ENCODE measurements at places on chromosomes 4 and X. TPM values are rescaled to one million over a fixed set of nuclear protein-coding genes. Genes with fewer than 3 reads are reported as not detected.

The SPANXA1 gene
- total RNA-seq = not detected

The FANCB gene
- not detected for total RNA-seq

The COX7B2 gene
- not detected for total RNA-seq

The IL13RA1 gene
- total RNA-seq = 15.2 TPM

The MAGEA6 gene
- not detected for total RNA-seq

The CENPVL1 gene
- total RNA-seq = not detected

The PCYT1B gene
- 1.3 TPM for total RNA-seq

The CXCL3 gene
- total RNA-seq = 1.6 TPM

The ODAPH gene
- total RNA-seq = not detected

The CLNK gene
- total RNA-seq = 1.0 TPM

The MAGEB1 gene
- total RNA-seq = not detected

The ESX1 gene
- total RNA-seq = not detected

The HPGD gene
- total RNA-seq = 9.1 TPM

The UGT2B11 gene
- not detected for total RNA-seq

The HCFC1 gene
- 62.6 TPM for total RNA-seq

The USP26 gene
- not detected for total RNA-seq

The PLAC8 gene
- not detected for total RNA-seq

The ADGRG4 gene
- total RNA-seq = not detected

The PAGE4 gene
- not detected for total RNA-seq

The SHROOM4 gene
- 1.6 TPM for total RNA-seq

The VCX gene
- total RNA-seq = not detected

The DCX gene
- total RNA-seq = under 0.01 TPM

The ASB12 gene
- total RNA-seq = not detected

The COQ2 gene
- 4.6 TPM for total RNA-seq

The PLAC1 gene
- not detected for total RNA-seq

The MAMLD1 gene
- total RNA-seq = 5.6 TPM

The MFAP3L gene
- 1.3 TPM for total RNA-seq

The SGMS2 gene
- total RNA-seq = 36.9 TPM

The OTUD6A gene
- total RNA-seq = not detected

The PPP3CA gene
- 20.8 TPM for total RNA-seq

The HSD17B13 gene
- 19.7 TPM for total RNA-seq

The CT55 gene
- total RNA-seq = not detected

The ITIH6 gene
- not detected for total RNA-seq

The YY2 gene
- 4.9 TPM for total RNA-seq

The PI4K2B gene
- 5.3 TPM for total RNA-seq

The ADGRL3 gene
- 1.0 TPM for total RNA-seq

The FABP2 gene
- not detected for total RNA-seq

The PRDM5 gene
- 9.6 TPM for total RNA-seq

The DRD5 gene
- total RNA-seq = not detected

The SSX5 gene
- total RNA-seq = not detected

The ARX gene
- not detected for total RNA-seq

The USP11 gene
- total RNA-seq = 23.1 TPM

The GSX2 gene
- total RNA-seq = not detected

The SSX3 gene
- not detected for total RNA-seq
